ENCODE measurements at places on chromosomes 4 and X. TPM values are rescaled to one million over a fixed set of nuclear protein-coding genes. Genes with fewer than 3 reads are reported as not detected.

The NKX6-1 gene
- polyA plus RNA-seq = not detected

The AVPR2 gene
- polyA plus RNA-seq = 1.3 TPM

The RNF150 gene
- 28.0 TPM for polyA plus RNA-seq

The KLKB1 gene
- polyA plus RNA-seq = 0.69 TPM

The TRPC5OS gene
- 0.21 TPM for polyA plus RNA-seq

The TDO2 gene
- polyA plus RNA-seq = 0.30 TPM

The F11 gene
- polyA plus RNA-seq = not detected

The GYG2 gene
- 4.9 TPM for polyA plus RNA-seq

The SORBS2 gene
- 42.8 TPM for polyA plus RNA-seq

- DNase-seq = no peak
Measured at GRCh38 chrX:128800138-128800537, 723.2 kb downstream of the SMARCA1 start.

DNA sequence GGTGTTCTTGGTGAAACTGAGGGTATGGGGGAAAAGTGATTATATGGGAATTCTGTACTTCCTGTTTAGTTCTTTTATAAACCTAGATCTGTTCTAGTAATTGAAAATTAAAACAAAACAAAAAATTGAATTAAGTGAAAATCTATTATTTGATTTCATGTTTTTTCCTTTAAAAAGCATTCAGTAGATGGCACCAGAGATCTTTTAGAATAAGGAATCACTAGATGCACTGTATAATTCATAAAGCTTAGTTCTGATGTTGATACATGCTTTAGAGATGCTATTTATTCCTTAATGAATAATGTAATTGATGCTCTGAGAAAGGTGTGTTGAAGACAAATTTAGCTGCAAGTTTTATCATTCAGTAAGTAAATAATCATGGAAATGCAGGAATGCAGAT is 87.3 kb downstream of the LCORL start:
- DNase-seq = no peak

DNA sequence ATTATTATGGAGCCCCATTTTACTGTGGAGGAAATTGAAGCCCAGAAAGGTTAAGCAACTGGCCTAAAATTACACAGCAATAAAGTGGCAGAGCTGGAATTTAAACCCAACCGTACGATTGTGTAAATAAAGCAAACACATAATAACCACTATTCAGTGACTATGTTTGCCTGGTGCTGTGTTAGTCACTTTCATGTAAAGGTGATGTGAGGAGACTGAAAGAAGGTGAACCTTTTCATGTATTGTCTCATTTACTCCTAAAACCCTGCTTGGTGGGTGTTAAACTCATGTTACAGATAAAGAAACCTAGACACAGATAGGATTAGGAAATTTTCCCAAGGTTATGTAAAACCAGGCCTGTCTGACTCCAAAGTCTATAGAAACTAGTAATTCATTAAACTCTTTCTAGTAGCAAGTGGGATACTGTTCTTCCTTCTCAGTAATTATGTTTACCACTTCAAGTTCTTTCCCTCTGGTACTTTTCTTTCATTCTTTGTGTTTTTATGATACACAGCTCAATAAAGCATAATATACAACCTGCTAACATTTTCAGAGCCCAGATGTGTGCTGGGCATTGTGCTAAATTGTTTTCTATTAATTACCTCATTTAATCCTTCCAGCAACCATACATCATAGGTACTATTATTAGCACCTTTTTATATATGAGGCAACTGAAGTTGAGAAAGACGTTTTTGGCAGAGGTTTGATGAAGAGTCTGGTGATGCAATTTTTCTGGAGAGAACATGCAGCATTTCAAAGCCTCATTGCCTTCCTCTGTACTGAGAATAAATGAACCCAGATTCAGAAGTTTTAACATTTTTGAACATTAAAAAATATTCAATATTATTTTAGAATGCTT is 202.7 kb downstream of the SPRY1 start:
- no peak for DNase-seq

DNA sequence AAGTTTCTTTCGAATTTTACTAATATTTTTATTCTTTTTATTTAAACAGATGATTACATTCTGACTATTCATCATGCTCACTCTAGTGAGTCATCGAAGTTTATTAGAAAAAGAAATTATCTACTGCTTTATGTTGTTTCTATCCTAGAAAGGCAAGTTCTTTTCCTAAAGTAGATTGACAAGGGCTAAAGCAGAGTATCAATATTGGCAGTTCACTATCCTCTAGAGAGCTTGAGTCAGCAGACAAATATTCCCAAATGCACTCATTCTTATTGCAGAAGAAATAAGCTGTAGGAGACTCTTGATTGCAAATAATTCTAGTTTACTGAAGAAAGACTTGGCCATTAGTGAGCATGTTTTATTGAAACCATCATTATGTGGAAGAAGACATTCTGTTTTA is 911.8 kb downstream of the CENPC start:
- DNase-seq = no peak

GRCh38 chr4:169252339-169253112 is 18.2 kb downstream of the SH3RF1 start:
- DNase-seq = no peak

DNA sequence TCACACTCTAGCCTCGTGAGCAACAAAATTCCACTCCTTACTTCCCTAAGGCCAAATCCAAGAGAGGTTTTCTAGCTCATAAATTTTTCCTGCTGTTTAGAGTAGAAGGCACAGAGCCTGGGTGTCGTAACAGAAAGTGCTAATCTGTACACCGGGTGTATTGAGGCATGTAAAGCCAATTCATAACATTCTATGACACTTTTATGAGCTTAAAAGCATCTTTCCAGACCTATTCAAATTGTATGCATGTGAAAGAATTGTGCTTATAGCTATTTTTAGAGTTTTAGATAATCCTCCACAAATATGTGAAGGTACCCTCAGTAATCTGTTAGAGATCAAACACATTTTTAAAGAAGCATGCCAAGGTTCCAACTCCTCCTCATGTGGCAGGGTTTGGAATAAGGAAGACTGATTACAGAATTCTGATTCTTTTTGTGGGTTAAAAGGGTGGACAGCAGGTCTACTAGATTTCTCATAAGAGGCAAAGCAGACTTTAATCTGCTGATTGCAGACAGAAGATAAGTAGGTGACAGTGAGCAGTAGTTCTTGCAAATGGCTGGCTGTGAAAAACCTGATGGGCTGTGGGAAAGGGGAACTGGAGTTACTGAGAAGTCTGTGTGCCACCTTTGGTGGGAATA is 25.5 kb upstream of the LRCH2 start:
- DNase-seq = no peak

GRCh38 chr4:128776794-128777216 is 32.7 kb upstream of the JADE1 start:
- no peak for DNase-seq

DNA sequence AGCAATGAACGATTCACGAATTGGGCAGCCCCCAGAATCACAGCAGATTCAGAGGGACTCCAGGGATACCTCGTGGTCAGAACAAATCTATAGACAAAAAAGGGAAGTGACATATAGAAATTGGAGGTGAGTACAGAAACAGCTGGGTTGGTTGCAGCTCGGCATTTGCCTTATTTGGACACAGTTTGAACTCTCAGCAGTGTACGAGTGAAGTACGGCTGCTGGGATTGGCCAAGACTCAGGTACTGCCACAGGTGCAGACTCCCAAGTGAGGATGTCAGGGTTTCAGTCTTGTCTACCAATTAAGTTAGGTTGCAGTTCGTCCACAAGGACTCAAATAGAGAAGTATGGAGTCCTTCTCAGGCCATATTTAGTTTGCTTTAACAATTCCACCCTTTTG is 28.2 kb downstream of the HTT-AS start:
- no peak for DNase-seq

- no peak for DNase-seq
Measured at GRCh38 chr4:135382280-135382959, 1180.8 kb upstream of the PABPC4L start.

DNA sequence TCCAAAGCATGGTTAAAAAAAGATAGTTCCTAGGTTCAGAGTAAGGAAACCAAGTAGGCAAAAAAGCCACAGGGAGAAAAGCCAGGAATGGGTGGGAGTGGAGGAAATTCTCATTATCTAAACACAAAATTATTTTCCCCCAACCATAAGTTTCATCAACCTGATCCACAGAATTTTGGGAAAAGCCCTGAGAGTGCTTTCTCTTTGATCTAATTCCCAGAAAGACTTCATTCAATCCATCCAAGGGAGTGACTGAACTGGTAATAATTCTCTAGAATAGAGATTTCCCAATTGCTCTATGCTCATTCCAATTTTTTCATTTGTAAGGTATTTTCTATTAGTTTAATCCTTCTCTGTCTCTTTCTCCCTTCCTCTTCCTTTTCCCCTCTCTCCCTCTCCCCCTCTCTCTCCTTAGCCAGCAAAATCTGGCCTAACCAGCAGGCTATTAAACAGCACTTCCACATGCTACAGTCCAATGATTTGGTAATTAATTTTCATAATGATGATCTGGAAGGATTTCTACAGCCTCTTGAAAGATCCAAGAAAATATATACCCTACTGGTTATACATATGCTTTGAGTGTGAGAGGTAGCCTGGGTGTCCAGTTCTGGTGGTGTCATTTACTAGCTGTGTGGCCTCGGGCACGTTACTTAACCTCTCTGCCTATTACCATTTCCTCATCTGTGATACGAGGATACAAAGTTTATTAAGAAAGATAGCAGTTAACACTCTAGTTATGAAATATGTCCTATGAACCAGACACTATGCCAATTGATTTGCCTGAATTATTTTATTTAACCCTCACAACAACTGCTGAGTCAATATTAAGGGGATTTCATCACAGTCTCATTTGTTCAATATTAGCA is 251.5 kb upstream of the RASGEF1B start:
- no peak for DNase-seq

GRCh38 chr4:59848457-59848856 is 1351.7 kb upstream of the ADGRL3 start:
- DNase-seq = no peak

Data from muscle of arm (tissue), 14 donors.